Thyroid gland (tissue), 4 donors: ENCODE measurements at places on chromosomes 6 and 20. TPM values are rescaled to one million over a fixed set of nuclear protein-coding genes. Genes with fewer than 3 reads are reported as not detected.

- no peak for DNase-seq
- no peaks in the 10 kb centered on the region for H3K36me3 ChIP-seq
- H3K27me3 ChIP-seq, result no peaks in the 10 kb centered on the region
- no peaks in the 10 kb centered on the region for H3K4me1 ChIP-seq
- H3K27ac ChIP-seq, result no peak overlapping the region
Measured at GRCh38 chr20:38117205-38117604, 47.9 kb downstream of the TGM2 start.

GRCh38 chr6:4613381-4613780 lies 162.8 kb upstream of the CDYL start:
- no peaks in the 10 kb centered on the region for H3K27me3 ChIP-seq
- H3K4me1 ChIP-seq, result peaks cover 29% of the 10 kb centered on the region
- DNase-seq, result no peak
- H3K27ac ChIP-seq, result no peak overlapping the region
- H3K36me3 ChIP-seq, result no peaks in the 10 kb centered on the region

- no peak overlapping the region for H3K4me3 ChIP-seq
- no peaks in the 10 kb centered on the region for H3K27me3 ChIP-seq
- peaks cover 19% of the 10 kb centered on the region for H3K4me1 ChIP-seq
Measured at GRCh38 chr6:111573131-111573883, 32.4 kb downstream of the TRAF3IP2 start.

GRCh38 chr20:60304026-60304590 lies 345.9 kb downstream of the CDH26 start:
- H3K4me3 ChIP-seq, result no peak overlapping the region
- no peaks in the 10 kb centered on the region for H3K27me3 ChIP-seq
- no peak overlapping the region for H3K27ac ChIP-seq
- H3K36me3 ChIP-seq, result no peaks in the 10 kb centered on the region

DNA sequence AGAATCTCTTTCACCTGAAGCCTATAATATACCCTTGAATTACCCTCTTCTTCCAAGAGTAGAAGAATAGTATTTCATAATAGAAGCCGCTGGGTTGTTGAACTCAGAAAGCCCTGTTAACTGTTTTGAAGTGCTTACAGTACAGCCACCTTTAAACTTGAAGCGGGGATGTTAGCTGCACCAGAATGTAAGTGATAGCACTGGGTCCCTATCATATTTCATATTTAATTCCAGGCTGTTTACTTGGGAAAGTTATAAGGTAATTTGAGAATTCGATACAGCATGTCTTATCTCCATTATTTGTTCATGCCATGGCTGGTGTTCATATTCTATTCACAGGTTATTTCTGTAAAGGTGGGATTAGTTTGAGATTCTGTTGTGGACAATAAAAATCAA lies 63.5 kb upstream of the VSTM2L start:
- no peaks in the 10 kb centered on the region for H3K4me1 ChIP-seq
- no peak overlapping the region for H3K27ac ChIP-seq
- no peak for DNase-seq
- H3K36me3 ChIP-seq, result no peaks in the 10 kb centered on the region
- no peaks in the 10 kb centered on the region for H3K27me3 ChIP-seq

- no peaks in the 10 kb centered on the region for H3K4me1 ChIP-seq
- DNase-seq, result no peak
- no peak overlapping the region for H3K4me3 ChIP-seq
- H3K27ac ChIP-seq, result no peak overlapping the region
- H3K36me3 ChIP-seq, result no peaks in the 10 kb centered on the region
Measured at GRCh38 chr6:150119173-150119572, 23.7 kb upstream of the PPP1R14C start.

The RIPPLY2 gene
- not detected for total RNA-seq

The SLC22A3 gene
- total RNA-seq, result 3.9 TPM

DNA sequence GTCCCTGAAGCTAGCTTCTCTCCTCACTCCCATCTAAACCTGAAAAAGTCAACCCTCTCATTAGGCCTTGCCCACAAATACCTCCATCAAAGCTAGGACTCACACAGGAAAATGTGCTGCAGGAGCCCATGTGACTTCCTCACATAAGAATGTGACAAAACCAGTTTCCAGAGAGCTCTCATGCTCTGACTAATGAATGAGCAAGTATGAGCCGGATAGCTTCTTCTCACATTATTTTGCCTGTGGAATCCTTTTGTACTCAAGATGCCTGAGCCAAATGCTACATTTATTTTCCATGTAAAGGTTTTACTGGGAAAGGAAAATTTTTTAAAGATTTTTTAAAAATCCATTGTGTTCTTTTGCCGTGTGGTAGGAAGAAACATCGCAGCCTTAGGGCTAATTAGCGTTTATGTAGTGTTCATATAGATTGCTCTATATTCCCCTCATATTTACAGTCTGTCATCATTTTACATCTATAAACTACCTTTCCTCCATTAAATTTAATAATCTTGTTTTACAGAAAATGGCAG lies 68.6 kb upstream of the CCN6 start:
- DNase-seq, result peak; percentile 76
- peak overlapping the region; percentile 95 for H3K27ac ChIP-seq

DNA sequence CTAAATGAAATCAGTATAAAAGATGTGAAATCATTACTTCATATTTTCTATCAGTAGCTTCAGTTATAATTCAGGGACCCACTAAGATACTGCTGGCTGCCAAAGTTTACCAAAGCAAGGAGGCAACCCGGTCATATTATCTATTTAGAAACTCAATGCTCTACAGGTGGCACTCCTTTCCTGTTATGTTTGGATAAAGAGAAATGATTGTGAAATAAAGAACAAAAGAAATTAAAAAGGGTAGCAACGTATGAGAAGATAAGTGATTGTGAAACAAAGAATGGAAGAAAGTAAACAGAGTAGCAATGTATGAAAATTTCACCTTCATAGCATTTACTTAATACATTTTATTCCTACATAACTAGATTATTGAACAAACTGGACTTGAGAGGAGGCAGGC lies 45.2 kb downstream of the RSPH3 start:
- H3K27me3 ChIP-seq, result no peaks in the 10 kb centered on the region
- DNase-seq, result no peak
- H3K27ac ChIP-seq, result no peak overlapping the region
- no peak overlapping the region for H3K4me3 ChIP-seq
- no peaks in the 10 kb centered on the region for H3K36me3 ChIP-seq
- H3K4me1 ChIP-seq, result no peaks in the 10 kb centered on the region

DNA sequence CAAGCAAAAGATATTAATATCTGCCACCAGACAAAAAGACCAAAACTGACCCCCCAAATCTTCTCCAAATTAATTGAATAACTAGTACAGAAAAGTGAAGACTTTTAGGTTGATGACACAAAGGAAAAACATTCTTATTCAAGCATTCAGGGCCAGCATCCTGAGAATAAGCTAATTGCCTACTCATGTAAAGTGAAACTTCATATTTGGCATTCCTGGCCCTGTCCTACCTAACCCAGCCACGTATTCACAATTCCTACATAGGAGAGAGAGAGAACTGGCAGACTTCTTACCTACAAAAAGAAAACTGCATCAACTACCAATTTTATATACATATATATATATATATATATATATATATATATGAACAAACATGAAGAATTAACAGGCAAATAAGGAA lies 4.9 kb upstream of the ASCC3 start:
- no peaks in the 10 kb centered on the region for H3K4me1 ChIP-seq
- no peak for DNase-seq
- no peak overlapping the region for H3K4me3 ChIP-seq
- no peaks in the 10 kb centered on the region for H3K27me3 ChIP-seq
- H3K36me3 ChIP-seq, result no peaks in the 10 kb centered on the region

DNA sequence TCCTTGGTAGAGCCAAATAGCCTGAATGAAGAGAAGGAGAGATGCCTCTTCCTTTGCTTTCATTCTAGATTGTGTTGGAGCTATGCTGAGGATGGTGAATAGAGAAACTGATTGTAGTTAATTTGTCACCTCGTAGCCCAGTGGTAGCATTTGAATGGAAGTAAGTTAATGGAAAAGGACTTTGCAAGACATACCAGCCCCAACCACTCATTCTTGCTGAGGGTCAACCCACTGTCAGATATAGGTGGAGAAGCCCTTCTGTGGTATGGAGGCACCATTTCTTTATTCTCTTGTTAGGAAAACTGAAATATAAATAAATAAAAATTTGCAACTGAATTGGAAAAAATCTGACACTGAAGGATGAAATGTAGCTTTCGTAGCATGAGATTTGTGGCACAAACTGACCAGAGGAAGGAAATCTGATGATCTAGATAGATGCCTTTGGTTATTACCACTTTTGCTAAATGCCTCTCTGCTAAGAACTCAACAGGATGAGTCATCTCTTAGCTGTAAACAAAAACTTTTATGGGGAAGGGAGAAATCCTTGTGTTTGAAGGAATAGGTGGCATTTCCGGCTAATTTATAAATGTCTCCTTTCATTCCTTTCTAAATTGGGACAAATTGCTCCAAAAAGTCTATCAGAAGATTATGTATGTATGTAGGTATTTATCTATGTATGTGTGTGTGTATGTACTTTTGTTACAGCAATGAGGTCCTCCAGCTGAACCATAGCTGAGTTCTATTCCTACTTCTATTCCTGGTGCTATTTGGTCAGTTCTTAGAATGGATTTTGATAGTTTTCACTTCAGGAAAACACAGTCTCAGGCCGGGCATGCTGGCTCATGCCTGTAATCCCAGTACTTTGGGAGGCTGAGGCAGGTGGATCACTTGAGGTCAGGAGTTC lies 76.5 kb upstream of the SUPT3H start:
- H3K36me3 ChIP-seq, result no peaks in the 10 kb centered on the region
- no peaks in the 10 kb centered on the region for H3K4me1 ChIP-seq
- DNase-seq, result no peak
- H3K27ac ChIP-seq, result no peak overlapping the region
- no peak overlapping the region for H3K4me3 ChIP-seq
- no peaks in the 10 kb centered on the region for H3K27me3 ChIP-seq

- no peak overlapping the region for H3K4me3 ChIP-seq
- no peak for DNase-seq
- no peak overlapping the region for H3K27ac ChIP-seq
- no peaks in the 10 kb centered on the region for H3K36me3 ChIP-seq
- H3K4me1 ChIP-seq, result no peaks in the 10 kb centered on the region
- no peaks in the 10 kb centered on the region for H3K27me3 ChIP-seq
Measured at GRCh38 chr6:132005178-132005577, 54.0 kb upstream of the CCN2 start.

The ITPR3 gene
- 77.8 TPM for total RNA-seq

The KHDRBS2 gene
- 18.6 TPM for total RNA-seq

DNA sequence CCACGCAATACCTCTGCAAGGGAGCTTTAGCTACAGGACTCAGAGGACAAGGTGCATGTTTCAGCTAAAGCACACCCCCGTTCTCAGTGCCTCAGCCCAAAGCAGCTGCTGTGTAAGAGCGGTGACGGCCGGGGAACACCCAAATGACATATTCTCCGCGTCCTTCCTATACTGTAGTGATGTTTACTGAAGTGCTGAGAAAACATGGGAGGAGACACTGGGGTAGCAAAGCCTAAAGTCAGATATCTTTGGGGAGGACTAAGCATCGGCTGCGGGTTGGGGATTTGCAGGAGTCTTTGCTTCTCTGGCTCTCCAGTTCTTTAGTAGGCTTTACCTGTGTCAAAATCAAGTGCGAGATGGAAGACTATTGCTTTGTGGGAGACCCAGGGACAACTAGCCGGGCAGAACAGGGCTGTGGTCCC lies 1.7 kb downstream of the SLC22A23 start:
- no peak for DNase-seq
- no peaks in the 10 kb centered on the region for H3K27me3 ChIP-seq
- no peak overlapping the region for H3K27ac ChIP-seq
- H3K4me1 ChIP-seq, result peaks cover 32% of the 10 kb centered on the region

GRCh38 chr6:46269447-46270229 lies 98.9 kb upstream of the ENPP5 start:
- no peaks in the 10 kb centered on the region for H3K4me1 ChIP-seq
- H3K36me3 ChIP-seq, result no peaks in the 10 kb centered on the region
- H3K27ac ChIP-seq, result no peak overlapping the region
- H3K4me3 ChIP-seq, result no peak overlapping the region

DNA sequence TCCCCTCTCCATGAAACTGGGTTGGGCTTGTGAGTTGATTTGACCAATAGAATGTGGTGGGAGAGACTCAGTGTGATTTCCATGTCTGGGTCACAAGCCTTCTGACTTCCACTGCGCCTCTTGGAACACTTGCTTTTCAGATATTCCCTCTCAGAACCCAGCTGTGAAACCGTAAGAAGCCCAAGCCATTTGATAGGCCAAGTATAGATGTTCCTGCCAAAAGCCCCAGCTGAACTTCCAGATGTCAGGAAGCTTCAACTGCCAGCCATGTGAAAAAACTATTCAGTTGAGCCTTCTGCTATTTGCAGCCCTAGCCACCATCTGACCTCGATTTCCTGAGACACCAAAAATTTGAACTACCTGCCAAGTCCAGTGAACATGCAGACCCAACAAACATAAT lies 387.8 kb upstream of the GJE1 start:
- DNase-seq, result no peak
- no peaks in the 10 kb centered on the region for H3K27me3 ChIP-seq
- H3K4me1 ChIP-seq, result no peaks in the 10 kb centered on the region
- no peak overlapping the region for H3K27ac ChIP-seq

The COX4I2 gene
- 3.1 TPM for total RNA-seq

The EYS gene
- total RNA-seq, result not detected

The VIP gene
- total RNA-seq, result 4.0 TPM

The LGSN gene
- total RNA-seq, result not detected

GRCh38 chr6:88048578-88048977 lies 937 bp downstream of the SPACA1 start:
- no peaks in the 10 kb centered on the region for H3K27me3 ChIP-seq
- no peak overlapping the region for H3K27ac ChIP-seq

- no peak overlapping the region for H3K4me3 ChIP-seq
- DNase-seq, result no peak
- peaks cover 10% of the 10 kb centered on the region for H3K4me1 ChIP-seq
- H3K36me3 ChIP-seq, result no peaks in the 10 kb centered on the region
- H3K27ac ChIP-seq, result no peak overlapping the region
- no peaks in the 10 kb centered on the region for H3K27me3 ChIP-seq
Measured at GRCh38 chr20:11271920-11272594, 598.3 kb upstream of the JAG1 start.

DNA sequence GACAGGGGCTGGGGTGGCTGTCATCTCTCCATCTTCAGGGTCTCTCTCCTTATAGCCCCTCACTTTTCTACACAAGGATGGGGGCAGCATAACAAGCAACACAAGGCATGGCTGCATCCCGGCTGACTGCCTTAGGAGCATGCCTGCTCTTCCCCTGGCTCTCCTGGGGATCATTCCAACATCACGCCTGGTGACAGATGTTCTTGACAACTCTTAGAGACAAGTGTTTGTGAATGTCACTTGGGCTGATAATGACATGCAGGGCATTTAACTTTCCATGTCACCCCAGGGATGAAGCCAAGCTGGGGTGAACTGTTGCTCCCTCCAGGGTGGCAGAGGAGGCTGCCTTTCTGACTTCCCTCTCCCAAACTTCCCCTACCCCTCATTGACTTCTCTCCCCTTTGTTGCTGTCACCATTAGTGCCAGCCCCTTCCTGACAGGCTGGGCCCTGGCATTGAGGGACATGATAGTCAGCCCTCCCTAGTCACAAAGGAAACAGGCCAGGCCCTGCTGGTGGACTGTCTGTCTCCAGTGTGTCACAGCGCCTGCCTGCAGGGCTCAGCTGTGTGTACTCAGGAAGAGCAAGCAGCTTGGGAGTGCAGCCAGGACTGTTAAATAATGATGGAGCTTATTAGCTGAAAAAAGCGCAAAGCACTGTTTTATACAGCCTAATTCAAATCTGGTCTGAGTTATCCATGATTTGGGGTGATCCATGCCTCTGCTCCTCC lies 161.8 kb downstream of the LRFN2 start:
- no peak overlapping the region for H3K4me3 ChIP-seq
- no peaks in the 10 kb centered on the region for H3K4me1 ChIP-seq
- no peak for DNase-seq
- no peaks in the 10 kb centered on the region for H3K27me3 ChIP-seq
